ENCODE measurements at places on chromosomes 5 and 9.

DNA sequence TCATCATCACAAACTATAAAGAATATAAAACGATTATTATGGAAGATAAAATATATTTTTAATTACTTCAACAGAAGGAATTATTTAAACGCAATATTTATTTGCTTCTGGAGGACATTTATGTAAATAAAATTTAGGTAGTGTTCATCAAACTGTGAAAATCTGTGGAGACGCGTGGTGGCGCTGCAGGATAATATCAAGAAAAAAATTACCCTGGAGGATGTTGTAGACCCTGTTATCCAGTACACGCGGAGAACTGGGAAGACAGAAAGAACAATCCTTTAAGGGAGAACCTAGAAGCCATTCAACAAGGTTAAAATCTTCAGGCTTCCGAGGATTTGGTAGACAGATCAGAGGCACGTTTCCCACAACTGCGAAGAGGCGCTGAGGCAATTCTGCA lies at the start of gene PCDHB12:
Gene PCDHB12, plus strand, starts transcription at position 242 of the 400 bp plus-strand sequence. CDS start 189 bp downstream, outside the sequence.
- DNase-seq, result no peak

DNA sequence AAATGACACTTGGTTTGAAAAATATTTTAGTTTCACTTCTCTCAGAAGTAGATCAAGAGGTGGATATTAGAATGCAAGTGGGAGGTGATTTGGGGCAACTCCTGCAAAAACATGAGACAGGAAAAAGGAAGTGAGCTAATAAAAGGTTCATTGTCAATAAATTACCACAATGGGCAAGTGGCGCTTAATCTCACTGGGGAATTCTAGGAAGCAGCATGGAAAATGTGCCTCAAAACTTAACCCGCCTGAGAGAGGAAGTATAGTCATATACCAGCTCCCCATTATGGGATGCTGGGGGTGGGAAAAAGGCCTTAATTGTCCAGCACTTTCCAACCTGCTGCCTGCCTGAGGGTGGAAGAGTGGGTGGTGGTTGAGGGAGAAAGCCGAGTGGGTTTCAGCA lies 204.1 kb downstream of the ELAVL2 start:
- no peak for DNase-seq

DNA sequence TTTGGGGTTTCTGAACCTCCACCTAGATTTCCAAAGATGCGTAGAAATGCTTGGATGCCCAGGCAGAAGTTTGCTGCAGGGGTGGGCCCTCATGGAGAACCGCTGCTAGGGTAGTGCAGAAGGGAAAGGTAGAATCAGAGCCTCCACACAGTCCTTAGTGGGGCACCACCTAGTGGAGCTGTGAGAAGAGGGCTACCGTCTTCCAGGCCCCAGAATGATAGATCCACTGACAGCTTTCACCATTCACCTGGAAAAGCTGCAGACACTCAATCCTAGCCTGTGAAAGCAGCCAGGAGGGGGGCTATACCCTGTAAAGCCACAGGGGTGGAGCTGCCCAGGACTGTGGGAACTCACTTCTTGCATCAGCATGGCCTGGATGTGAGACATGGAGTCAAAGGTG lies 13.3 kb upstream of the HSDL2 start:
- no peak for DNase-seq

DNA sequence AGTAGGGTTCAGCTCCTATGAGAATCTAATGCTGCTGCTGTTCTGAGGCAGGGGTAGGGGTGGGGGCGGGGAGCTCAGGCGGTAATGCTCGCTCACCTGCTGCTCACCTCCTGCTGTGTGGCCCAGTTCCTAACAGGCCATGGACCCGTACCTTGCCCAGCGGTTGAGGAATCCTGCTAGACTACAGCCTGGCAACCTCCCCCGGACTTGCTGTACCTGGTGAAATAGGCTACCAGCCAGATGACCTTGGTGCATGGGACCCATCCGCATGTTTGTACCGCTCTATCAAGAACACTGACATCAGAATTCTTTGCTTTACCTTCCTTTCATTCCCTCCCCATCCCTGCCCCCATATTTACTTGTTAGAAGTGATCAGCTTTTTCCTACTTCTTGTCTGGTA lies 15.3 kb downstream of the IL31RA start:
- DNase-seq, result no peak

GRCh38 chr5:27021471-27021870 lies 16.9 kb downstream of the CDH9 start:
- no peak for DNase-seq

GRCh38 chr9:101977614-101978210 lies 239.3 kb upstream of the GRIN3A start:
- no peak for DNase-seq

- no peak for DNase-seq
Measured at GRCh38 chr5:143606043-143606752, 202.7 kb upstream of the NR3C1 start.

- no peak for DNase-seq
Measured at GRCh38 chr9:105608721-105609598, 51.0 kb downstream of the FKTN start.

DNA sequence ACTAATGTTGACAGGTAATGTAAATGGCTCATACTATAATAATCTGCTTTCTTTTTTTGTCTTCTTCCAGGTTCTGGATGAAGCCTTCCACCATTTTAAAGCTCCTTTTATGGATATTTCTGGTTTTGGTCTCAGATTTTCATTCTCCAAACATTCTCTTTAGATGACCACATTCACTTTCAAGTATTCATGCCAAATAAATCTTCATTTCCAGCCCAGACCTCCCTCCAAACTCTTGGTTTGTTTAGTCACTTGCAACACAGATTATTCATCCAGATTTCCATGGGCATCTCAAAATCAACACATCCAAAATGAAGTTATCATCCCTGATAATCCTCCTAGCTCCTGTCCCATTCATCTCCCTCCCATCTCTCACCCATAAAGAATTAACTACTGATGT lies 40.3 kb upstream of the SVEP1 start:
- DNase-seq, result no peak

- DNase-seq, result no peak
Measured at GRCh38 chr9:113580041-113580953, 116.8 kb downstream of the RGS3 start.

DNA sequence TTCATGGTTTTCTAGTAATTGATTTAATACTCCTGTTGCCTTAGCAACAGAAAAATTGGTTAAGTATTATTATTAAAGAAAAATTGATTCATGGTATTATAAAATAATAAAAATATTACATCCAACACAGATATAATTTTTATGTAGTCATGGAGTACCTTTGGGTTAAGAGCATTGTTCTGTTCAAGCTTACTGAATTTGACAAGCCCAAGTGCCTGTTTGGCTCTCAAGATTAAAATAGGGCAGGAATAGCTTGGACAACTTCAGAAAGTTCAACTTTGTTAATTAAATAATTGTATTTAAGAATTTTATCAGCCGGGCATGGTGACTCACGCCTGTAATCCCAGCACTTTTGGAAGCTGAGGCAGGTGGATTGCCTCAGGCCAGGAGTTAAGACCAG lies 82.0 kb downstream of the NIPBL start:
- no peak for DNase-seq

DNA sequence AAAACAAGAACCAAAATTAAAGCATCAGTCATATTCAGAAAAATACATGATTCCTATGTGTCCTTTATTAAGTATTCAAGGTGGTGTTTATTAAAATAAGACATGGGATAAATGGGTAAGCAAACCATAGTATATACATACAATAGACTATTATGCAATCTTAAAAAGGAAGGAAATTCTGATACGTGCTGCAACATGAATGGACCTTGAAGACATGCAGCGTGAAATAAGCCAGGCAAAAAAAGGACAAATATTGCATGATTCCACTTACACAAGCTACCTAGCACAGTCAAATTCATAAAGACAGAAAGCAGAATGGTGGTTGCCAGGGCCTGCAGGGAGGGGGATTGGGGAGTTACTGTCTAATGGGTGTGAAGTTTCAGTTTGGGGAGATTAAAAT lies 127.7 kb downstream of the DMAC1 start:
- no peak for DNase-seq

DNA sequence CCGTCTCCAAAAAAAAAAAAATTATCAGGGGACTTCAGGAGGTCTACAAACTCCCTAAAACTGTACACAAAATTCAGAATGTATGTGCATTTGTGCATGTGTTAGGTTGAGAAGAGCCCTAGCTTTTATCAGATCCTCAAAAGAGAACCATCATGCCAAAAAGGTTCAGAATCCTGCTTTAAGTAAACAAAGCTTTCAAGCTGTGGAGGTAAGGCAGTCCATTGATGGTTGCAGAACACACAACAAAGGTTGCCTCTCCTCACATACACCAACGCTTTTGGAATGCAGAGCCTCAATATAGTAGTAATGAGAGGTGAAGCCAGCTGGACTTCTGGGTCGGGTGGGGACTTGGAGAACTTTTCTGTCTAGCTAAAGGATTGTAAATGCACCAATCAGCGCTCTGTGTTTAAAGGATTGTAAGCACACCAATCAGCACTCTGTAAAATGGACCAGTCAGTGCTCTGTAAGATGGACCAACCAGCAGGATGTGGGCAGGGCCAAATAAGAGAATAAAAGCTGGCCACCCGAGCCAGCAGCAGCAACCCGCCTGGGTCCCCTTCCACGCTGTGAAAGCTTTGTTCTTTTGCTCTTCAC lies 57.9 kb upstream of the RNF38 start:
- no peak for DNase-seq

DNA sequence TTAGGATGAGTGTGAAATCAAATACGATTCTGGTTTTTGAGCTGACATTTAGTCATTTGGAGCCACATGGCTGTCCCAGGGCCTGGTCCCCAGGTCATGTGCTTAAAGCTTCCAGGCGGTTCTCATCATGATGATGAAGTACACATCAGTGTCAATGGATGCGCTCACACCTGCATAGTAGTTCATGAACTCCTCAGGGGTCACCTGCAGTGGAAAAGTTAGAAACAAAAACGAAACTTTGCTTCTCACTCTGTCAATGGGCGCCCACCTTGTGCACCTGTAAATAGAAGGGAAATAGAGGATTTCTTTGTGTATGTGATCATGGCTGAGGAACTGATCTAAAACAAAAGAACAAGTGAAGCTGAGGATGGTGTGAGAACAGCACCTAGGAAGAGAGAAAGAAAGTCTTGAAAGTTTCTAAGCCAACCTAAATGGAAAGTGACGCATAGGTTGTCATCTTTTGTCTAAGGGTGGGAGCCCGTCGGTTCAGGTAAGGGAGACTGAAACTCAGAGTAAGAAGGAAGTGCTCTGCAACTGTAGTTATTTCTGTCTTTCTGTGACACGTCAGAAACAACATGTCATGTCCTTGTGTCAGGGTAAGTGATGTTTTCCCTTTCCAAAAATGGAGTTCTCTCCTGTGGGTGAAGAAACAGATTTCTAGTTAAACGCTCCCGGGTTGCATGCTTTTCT lies 33.8 kb downstream of the CAPSL start:
- no peak for DNase-seq

DNA sequence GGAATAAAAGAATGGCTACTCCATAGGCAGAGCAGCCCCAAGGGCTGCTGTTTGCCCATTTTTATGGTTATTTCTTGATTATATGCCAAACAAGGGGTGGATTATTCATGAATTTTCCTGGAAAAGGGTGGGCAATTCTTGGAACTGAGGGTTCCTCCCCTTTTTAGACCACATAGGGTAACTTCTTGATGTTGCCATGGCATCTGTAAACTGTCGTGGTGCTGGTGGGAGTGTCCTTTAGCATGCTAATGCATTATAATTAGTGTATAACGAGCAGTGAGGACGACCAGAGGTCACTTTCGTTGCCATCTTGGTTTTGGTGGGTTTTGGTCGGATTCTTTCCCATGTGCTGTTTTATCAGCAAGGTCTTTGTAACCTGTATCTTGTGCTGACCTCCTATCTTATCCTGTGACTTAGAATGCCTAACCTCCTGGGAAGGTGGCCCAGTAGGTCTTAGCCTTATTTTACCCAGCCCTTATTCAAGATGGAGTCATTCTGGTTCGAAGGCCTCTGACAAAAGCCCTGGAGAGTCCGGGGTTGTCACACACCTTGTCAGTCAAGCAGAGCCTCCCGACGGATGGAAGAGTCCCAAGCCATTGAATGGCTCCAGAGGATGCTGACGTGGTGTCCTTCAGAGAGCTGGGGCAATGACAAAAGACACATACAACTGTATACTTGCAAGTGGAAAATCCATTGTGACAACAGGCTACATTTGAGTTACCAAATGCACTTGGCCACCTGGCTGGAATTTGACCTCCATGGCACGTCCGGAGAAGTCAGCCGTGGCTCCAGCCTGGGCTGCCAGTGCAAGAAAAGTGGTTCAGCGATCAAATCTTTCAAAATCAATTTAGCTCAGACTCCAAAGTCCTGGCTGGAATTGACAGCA lies 67.1 kb upstream of the CLINT1 start:
- no peak for DNase-seq

DNA sequence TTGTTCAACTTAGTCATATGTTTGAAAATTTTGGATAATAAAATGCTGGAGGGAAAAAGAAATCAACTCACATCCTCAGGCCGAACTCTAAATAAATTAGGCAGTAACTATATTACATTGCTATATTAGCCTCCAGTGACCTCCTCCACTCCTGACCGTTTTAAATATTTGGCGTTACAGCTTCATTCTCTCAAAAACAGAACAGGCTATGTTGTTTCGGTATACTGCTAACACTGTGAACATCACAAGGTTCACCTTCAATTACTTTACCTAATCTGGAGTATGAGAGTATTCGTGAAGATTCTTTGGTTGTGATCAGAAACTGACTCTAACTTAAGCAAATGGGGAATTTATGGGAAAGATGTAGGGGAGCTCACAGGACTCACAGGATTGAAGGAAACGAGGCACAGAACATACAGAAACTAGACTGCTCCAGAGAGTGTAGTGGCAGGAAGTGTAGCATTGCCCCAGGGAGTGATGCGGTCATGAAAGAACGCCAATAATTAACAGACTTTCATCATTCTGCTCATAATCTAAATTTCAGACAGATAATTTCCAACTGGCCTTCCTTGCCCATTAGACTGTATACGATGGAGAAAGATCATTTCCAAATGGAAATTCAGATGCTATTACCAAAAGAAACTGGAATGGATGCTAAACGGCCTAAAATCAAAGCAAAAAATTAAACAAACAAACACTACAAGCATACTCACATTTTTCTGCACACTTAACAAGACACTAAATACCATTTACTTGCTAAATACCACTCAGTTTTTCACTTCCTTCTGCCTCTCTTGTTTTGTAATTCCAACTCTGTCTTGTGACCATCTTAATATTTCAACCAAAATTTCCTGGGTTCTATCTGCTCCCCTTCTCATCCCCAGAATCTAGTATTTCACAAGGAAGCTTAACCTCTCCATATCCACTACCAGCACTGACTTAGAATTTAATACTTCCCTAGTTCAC lies 110.1 kb upstream of the LPAR1 start:
- no peak for DNase-seq

DNA sequence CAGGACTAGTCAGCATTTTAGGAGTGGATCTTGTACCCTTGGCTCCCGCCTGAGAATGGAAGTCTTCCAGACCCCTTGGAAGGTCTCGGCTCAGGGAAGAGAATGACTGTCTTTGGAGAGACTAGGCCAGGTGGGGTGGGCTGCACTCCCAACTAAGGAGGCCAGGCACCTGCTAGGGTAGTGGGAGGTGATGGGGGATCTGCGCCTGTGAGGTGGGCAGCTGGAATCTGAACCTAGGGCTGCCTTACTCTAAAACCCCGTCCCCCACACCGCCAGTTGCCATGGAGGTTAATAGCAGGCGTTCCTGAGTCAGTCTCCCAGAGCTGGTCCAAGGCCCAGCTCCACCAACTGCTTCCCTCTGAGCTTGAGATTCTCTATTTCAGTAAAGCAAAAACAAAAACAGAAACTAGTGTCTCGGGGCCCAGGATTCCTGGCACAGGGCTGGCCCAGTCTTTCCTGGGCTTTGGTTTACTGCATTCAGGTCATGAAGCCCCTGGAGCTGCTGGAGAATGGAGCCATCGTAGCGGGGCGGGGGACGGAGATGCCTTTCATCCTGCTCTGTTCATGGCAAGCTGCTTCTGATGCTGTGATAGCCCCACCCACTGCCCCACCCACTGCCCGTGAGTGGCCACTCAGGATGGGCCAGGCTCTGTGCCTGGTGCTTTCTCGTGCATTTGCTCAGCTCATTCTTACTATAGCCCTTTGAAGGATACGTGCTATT lies 57.5 kb downstream of the DAB2IP start:
- no peak for DNase-seq

Data from left hindlimb (tissue), 1 donor.